Muscle of back (tissue), 13 donors: ENCODE measurements at places on chromosomes 13 and 19. TPM values are rescaled to one million over a fixed set of nuclear protein-coding genes. Genes with fewer than 3 reads are reported as not detected.

GRCh38 chr13:77620138-77620537, 77.3 kb upstream of the SLAIN1 start:
- no peak for DNase-seq

Gene FGF14
- polyA plus RNA-seq = 0.32 TPM

GRCh38 chr13:75639454-75639853, 3.3 kb downstream of the LMO7 start:
- no peak for DNase-seq

DNA sequence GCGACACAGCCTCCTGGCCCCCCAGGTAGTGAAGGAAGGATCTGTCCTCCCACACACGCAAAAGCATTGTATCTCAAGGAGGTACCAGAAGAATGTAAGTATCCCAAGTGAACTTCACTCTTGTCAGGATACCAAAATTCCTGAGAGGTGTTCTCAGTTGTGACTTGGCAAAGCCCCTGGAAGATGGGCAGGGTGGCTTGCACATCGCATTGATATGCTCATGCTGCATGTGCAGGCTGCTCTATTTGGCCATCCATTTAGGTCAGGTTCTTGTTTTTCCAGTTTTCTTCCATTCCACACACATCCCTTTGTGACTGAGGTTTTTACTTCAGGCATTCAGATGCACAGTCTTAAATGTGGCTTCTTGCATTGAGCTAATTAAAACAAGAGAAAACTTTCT, 382.8 kb downstream of the FOXO1 start:
- DNase-seq = no peak

Gene PCDH9
- polyA plus RNA-seq = 4.1 TPM

Gene EVI5L
- polyA plus RNA-seq = 11.1 TPM

- no peak for DNase-seq
Measured at GRCh38 chr13:105607016-105607415, 928.4 kb downstream of the EFNB2 start.

Gene SPHK2
- polyA plus RNA-seq = 8.5 TPM

Gene RAB3D
- 5.8 TPM for polyA plus RNA-seq

Gene CRYL1
- polyA plus RNA-seq = 30.7 TPM

Gene IGFL3
- polyA plus RNA-seq = not detected

DNA sequence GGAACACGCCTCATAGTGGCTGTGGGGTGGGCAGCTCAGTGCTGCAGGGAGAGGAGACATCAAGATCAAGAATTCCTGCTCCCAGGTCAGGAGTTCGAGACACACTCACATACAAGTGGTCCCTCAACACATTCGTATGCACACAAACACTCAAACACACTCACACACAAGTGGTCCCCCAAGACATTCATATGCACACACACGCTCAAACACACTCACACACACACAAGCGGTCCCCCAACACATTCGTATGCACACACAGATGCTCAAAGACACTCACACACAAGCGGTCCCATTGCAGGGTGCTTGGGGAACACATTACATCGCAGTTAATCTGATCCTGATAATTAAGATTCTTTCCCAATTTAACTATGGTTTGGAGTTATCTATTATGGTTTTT, 28.2 kb downstream of the FCGBP start:
- no peak for DNase-seq

- no peak for DNase-seq
Measured at GRCh38 chr13:40368127-40368891, 298.1 kb downstream of the FOXO1 start.
